ENCODE measurements at places on chromosomes 1 and 21.

- no peak for DNase-seq
Measured at GRCh38 chr1:77509051-77509492, 173.4 kb downstream of the ZZZ3 start.

- no peak for DNase-seq
Measured at GRCh38 chr1:92886886-92887419, 55.1 kb downstream of the RPL5 start.

DNA sequence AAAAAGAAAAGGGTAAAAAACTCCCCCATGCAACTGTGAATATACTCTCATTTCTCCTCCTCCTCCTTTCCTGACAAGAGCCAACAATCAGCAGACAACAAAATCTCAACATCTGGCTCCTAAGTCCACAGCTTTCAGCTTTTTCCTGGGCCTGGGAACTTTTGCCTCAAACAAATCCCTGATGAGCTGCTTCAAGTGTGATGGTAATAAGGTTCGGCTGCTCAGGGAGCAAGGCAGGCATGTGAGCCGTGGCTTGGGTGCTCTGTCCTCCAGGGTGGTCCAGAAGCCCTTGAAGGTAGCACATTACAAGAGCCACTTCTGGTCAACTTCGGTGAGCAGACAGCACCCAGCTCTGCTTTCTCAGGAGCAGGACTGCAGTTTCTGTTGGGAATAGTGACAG is 46.3 kb downstream of the ITPKB start:
- no peak for DNase-seq

- DNase-seq: no peak
Measured at GRCh38 chr1:30650968-30651320, 72.4 kb downstream of the MATN1 start.

DNA sequence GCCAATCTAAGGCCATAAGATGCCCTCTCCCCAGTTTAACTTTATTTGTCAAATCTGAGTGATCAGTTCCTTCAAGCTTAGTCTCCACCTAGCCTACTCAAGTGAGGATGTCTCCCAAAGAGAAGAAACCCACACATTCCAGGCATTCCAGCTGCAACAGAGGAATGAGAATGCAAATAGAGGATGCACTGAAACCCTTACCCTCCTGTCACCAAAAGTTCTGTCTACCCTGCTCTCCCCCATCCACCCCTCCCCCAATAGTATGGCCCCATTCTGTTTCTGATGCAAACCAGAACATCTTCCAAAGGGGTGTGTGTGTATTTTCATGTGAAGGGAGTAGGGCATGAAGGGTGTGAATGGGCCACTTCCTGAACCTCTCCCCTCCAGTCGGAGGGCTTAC is 3.0 kb downstream of the DUSP23 start:
- no peak for DNase-seq

DNA sequence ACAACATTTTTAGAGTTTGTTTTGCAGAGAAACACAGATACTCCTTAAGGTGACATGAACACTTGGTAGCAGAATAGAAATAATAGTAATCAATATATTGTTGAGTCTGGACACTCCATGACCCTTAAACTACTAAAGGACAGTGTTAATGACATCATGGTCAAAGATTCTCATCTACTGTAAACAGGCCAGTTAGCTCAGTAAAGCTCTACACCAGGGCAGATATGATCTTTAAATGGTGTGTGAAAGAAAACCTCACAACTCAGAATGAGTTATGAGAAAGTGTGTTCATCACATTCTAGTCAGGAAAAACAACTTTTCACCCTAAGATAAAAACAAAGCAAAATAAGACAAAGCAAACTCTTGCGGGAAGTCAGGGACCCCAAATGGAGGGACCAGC is 58.1 kb upstream of the ADAMTS5 start:
- no peak for DNase-seq

DNA sequence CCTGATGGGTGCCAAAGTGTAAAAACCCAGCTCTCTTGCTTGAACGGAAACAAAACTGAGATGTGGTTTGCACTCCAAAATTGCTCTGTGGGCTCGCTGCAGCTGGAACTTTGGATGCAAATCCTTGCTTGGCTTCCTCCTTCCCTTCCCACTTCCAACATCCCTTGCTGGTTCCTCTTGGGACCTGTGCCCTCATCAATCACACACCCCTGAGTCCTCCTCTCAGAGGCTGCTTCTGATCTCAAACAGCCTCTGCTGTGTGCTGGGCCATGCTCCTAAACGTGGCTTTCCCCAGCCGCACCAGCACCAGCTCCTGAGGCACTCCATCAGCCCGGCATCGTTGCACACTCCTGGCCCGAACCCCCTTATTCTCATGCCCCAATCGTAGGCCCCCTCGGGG is 124.3 kb upstream of the RAB4A start:
- no peak for DNase-seq

GRCh38 chr1:83901547-83902155 is 97.3 kb downstream of the TTLL7 start:
- no peak for DNase-seq

DNA sequence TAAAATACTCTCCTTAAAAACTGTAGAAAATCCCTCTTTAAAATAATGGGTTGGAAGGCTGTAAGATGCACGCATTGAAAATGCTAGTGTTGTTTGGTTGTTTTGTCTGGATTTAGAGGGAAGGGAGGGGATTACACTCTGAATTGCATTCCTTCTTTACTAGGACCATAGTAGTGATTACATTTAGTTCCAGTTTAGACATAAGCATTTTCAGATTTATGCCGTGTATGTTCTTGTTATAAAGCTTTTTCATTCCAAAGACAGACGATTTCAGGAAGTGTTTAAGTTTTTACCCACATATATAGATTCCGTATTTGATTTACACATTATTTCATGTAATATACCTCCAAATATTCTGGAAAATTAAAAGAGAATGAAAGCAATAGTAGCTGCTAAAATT is 538.4 kb downstream of the PTPRC start:
- DNase-seq: no peak

DNA sequence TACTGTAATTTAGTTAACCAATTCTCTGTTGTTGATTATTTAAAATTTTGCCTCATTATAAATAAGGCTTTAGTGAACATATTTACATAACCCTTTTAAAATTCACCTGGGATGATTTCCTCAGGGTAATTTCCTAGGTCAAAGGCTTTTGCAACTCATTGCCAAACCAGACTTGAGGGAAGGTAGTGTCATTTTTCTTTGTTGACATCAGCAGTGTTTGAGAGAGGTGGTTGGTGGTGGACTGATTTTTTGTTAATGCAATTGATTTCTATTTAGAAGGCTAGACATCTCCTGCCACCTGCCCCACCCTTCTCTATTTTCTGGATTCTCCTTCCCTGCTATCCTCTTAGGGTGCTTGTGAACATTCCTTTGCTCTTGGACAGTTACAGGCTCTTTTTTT is 116.8 kb downstream of the HHAT start:
- no peak for DNase-seq

DNA sequence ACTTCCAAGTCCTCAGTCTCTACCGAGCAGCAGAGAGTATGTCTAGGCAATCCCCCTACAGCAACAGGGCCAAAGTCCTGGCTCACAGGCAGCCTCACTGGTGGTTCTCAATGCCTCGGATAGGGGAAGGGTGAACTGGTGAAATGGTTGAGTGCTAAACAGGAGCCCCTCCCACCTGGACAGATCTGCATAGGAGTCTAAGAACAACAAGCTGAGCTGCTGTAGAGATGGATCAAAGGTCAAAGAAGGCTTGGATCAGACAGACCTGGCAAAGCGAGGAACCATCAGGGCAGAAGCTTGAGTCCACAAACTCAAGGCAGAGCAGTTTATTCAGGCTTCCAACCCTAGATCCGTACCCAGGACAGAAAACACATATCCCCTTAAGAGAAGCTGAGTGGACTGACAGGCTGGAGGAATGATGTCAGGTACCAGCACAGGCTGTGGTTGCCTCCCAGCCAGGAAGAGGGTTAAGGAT is 31.8 kb downstream of the RABIF start:
- no peak for DNase-seq

GRCh38 chr21:40837456-40837855 is 9.5 kb downstream of the DSCAM start:
- no peak for DNase-seq

DNA sequence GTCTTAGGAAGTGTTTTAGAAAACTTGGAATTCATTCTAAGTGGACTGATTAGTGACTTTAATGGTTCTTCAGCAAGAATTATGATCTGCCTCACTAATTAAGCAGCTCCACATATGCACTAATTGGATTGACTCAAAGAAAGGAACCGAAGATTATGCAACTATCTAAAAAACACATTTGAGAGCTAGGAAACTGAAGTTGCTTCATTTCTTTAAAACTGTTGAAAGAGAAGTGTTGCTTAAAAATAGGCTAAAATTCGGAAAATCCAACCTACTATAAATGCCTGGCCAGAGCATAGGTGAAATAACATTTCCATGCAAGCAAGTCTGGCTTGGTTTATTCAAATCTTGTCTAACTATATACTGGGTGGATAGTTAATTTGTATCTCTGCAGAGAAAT is 502.9 kb upstream of the ZRANB2 start:
- peak; percentile 18 for DNase-seq

DNA sequence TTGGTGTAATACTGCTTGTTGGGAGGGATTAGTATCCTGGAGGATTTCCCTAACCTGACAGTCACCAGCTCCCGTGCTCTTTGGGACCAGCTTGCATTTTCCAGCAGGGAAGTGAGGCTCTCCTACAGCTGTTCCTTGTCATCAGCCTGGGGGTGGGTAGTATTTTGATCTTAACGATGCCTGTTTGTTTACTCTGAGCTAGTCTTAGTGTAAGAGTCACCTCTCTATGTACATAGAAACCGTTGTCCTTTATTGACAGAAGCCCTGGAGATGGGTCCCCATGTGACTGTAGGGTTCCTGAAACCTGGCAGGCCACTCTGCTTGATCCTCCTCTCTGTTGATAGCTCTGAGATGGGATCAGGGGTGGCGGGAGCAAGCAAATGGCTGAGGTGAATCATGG is 58.0 kb downstream of the ACP6 start:
- no peak for DNase-seq

- DNase-seq: no peak
Measured at GRCh38 chr1:225464851-225465792, 37.3 kb upstream of the LBR start.

- peak; percentile 86 for DNase-seq
Measured at GRCh38 chr1:31762726-31763670, 1.1 kb downstream of the ADGRB2 start.

DNA sequence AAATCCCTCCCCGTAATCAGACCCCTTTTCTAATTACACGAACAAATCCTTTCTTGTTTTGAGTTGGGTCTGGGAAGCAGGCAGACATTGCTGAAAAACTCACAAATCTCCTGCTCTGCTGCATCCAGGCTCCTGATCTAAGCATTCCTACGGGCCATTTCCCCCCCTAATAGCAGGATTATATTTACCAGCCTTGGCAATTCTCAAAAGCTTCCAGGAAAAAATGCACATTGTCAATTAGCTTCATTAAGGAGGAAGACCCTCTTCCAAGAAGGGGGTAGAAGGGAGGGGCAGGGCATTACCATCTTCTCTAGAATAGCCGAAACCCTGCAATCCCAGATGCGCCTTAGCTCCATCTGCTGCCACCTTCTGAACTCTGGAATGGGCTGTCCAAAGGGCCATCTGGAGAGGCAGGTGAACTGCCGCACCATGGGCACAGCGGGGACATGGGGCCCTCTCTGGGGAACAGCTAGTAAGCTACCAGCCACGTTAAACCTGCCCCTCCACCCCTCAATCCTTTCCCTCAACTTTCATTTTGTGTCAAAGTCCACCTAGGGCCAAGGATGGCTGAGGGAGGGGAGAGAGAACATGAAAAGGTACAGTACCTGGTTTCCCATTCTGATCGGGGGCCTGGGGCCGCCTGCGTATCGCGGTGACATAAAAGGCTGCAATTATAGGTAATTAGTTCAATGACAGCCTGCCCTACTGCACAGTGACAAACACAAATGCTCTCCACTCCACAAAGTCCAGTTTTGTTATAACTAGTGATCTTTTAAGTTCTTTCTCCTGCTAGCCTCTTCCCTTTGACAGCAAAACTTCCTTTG is 56.8 kb downstream of the MRPL37 start:
- DNase-seq: no peak

DNA sequence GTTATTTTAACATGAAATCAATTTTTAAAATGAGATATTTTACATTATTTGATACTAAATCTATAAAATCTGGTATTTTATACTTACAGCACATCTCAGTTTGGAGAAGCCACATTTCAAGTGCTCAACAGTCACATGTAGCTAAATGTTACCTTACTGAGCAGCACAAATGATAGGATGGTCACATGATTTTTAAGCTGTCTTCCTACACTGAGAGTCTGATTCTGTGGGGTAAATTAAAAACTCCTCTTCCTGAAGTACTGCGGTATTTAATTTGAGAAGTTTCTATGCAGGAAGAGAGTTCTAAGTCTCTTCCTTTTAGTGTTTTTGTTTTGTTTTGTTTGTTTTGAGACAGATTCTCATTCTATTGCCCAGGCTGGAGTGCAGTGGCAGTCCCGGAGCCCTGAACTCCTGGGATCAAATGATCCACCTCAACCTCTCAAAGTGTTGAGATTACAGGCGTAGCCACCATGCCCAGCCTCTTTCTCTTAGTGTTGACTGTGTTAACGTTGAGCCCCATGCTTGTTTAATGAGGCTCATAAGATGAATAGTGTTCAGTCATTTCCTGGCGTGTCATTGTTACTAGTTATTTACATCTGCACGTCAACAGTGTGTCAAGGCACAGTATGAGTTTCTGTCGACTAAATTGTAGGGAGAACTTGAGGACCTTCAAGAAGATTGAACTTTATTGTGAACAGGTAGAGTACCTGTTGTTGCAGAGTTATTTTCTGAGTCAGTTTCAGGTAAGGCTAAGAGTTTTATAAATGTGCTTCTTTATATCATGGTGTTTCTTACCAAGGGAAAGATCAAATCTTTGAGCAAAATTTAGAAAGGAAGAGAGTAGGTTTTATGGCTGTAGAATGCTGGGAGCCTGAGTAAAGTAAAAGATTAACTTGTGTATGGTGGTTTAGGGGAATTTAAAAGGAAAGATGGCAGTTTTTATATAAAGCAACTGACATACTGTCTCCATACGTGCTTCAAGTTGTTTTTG is 3.3 kb downstream of the CNST start:
- peak; percentile 69 for DNase-seq

DNA sequence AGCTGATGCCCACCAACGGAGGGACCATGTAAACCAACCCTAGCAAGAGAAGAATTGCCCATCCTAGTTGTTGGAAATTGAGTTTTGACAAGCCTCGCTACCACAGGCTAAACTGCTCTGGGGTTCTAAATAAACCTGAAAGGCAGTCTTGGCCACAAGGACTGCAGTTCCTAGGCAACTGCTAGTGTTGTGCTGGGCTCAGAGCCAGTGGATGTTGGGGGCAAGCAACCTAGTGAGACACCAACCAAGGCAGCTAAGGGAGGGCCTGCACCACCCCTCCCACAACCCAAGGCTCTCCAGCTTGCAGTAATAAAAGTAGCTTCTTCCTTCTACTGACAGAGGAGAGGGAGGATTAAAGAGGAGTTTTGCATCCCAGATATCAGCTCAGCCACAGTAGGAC is 102.4 kb upstream of the PKN2 start:
- DNase-seq: no peak

DNA sequence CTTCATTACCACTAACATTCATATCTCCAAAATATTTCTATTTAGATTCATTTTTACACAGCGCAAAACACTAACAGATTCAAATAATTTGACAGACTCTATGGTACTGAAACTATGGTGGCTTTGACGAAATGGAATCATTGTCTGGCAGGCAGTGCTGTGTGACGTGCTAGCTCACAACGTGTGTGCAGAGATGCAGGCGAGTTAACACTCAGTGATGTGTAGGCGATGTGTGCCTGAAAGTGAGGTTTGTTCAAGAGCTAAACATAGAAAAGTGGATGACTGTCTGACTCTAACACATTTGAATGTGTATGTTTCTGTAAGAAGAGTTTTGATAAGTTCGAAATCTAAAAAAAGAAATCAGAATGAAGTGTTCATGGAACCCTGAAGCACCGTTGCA is 97.7 kb downstream of the RYR2 start:
- DNase-seq: no peak

Data from hematopoietic multipotent progenitor cell treated with erythropoietin and hydrocortisone succinate and interleukin-3 and kit ligand, for 4 days (in vitro differentiated cells).